ENCODE measurements at places on chromosomes 1 and 21. TPM values are rescaled to one million over a fixed set of nuclear protein-coding genes. Genes with fewer than 3 reads are reported as not detected.

DNA sequence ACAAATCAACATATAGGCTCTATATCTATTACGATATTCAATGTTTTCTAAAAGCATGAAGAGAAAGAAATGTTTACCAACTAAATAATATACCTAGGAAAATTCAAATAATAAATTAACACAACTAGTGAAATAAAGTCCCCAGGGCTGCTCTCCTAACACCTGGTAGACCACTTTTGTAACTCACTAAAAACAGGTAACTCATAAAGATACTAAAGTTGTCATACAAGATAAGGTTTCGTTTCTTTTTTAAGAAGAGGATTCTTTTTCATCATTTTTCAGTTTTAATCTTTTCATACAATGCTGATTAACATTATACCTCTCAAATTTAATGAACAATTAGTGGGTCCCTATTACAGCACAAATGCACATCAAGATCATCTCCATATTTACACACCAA, 99.0 kb downstream of the ZZZ3 start:
- no peak for DNase-seq

- no peak for DNase-seq
Measured at GRCh38 chr1:216670118-216670883, 52.9 kb downstream of the ESRRG start.

GRCh38 chr1:40273547-40274166, 15.6 kb downstream of the ZMPSTE24 start:
- no peak for DNase-seq

BEST4 gene
- total RNA-seq: 0.10 TPM

DNA sequence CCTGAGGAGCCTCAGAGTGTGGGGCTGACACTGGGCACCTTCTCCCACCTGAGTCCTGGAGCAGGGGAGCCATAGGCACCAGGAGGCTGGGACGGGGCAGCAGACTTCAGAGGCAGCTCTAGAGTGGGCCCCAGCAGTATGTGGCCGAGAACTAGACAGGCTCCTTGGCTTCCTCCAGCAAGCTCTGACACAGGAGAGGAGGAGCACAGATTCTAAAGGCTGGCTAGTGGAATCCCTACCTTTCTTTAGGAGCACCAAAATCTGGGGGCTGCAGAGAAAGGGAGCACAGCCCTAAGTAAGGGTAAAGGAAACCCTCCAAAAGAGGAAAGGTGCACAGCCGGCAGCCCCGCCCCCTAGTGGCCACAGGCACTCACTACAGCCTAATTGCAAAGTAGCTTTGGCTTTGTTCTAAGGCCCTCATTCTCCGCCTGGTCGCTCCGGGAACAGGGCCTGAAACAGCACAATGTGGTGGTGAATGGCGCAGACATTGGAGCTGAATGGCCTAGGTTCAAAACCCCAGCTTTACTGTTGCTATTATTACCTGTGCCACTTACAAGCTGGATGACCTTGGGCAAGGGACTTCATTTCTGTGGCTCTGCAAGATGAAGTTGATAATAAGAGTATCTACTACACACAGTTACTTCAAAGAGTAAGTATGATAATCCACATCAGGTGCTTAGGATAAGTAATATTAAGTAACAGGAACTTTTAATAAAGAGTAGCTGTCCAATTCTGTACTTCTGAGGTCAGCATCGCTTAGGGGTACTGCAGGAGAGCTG, 8.8 kb upstream of the GUCA2A start:
- peak; percentile 74 for DNase-seq

- no peak for DNase-seq
Measured at GRCh38 chr21:39502631-39503030, 50.9 kb downstream of the SH3BGR start.

DNA sequence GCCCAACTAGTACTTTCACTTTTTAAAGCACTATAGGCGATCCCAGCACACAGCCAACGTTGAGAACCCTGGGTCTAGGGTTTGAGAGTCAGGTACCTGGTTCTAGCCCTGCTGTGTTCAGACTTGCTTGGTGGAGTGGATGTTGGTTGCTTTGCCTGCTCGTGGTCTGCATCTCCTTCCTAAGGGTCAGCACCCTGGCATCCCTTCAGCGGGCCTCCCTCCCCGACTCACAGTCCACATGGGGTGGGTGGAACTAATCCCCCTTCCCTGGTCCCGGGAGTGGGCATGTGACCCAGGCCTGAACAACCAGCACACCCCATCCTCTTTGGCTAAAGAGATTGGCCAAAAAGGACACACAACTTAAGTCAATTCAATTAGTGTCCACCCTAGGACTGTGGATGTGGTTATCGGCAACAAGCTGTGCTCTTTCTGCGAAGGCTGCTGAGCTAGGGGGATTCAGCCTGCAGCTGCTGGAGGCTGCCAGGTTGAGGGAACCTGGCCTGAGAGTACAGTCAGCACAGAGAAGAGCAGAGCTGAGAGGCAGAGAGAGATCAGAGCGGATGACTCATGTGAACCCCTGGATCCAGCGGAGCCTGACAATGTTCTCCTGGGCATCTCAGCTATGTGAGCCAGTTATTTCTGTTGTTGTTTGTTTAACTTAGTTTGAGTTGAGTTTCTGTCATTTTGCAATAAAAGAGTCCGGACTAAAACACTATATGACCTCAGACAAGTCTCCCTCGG, 138.9 kb downstream of the ACTL8 start:
- DNase-seq: no peak

DNA sequence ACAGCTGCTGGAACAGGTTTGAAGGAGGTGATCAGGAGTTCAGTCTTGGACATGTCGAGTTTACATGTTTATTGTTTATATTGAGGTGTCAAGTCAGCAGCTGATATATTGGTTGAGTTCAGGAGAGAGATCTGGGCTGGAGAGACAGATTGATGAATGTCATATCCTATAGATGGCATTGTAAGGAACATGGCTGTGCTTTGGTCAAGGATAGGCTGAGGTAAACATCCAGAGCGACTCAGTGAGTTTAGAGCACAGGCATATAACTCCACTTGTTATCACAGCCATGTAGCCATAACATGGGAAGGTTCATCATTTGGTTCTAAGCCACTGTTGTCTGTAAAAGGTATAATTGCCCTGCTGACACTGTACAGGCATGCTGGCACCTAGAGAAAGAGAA, 5.5 kb upstream of the MYOCOS start:
- no peak for DNase-seq

GRCh38 chr1:151975311-151976014, 18.2 kb downstream of the S100A10 start:
- DNase-seq: no peak

- no peak for DNase-seq
Measured at GRCh38 chr1:224302947-224303346, 27.0 kb downstream of the NVL start.

DNA sequence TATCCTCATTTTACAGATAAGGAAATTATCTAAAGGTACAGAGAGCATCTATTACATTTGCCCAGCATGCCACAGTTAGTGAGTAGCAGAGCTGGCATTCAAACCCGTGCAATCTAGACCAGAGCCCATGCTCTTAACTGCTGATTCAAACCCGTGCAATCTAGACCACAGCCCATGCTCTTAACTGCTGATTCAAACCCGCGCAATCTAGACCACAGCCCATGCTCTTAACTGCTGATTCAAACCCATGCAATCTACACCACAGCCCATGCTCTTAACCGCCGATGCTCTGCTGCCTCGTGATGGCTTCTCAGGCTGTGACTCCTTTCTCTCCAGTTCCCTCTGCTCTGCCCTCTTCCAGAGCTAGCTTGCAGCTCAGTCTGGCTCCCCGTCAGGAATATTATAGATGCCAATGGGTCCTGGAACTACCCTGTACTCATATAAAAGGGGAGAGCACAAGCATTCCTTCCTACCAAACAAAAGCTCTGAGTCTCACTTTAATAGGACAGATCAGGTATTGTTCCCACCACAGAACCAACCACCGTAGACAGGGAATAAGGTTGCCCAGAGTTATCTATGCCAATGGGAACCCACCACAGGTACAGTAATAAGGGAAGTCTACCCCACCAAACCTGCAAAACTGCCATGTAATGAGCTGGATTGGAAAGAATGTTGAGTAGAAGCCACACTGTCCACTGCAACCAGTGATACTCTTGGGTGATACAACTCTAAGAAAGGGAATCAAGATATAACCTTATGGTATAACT, 78.4 kb downstream of the SMYD3 start:
- no peak for DNase-seq

DNA sequence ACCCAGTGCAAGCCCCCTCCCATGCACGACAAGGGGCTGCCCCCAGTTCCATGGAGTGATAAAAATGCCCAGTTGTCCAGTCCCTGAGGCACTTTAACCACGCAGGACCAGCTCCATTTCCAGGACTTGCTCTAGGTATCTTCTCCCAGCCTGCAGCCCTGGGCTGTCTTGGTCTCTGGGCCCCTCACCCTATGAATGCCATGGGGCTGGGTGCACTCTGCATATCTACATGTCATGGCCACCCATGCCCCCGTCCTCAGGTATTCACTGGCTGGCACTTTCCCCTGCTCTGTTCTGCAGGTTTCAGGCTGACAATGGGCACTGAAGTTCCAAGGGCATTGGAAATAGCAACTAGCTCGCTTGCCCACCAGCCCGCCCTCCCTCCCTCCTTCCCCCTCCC, 19.6 kb upstream of the C1orf174 start:
- no peak for DNase-seq

RGS13 gene
- total RNA-seq: not detected

AMY1A gene
- total RNA-seq: not detected

GRCh38 chr1:201329286-201329685, 46.0 kb downstream of the PKP1 start:
- DNase-seq: no peak

DNA sequence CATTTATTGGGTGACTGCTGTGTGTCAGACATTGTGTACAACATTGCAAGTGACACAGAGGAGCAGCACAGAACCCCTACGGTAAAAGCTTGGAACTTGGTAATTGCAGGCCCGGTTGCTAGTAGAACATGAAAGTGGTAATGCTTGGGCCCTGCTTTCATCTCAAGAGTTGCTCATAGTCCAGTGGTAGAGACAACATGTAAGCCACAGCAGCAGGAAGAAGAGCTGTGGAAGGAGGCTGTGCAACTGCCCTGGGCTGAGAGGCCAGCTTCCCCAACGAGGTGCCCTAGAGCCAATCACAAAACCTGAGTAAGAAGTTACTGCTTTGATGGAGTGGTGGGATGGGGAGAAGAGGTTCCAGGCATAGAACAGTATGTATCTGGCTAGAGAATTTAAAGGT, 18.4 kb downstream of the CNIH4 start:
- DNase-seq: no peak

GRCh38 chr1:152141971-152142584, 16.9 kb downstream of the RPTN start:
- no peak for DNase-seq

LHX4 gene
- 0.10 TPM for total RNA-seq

DNA sequence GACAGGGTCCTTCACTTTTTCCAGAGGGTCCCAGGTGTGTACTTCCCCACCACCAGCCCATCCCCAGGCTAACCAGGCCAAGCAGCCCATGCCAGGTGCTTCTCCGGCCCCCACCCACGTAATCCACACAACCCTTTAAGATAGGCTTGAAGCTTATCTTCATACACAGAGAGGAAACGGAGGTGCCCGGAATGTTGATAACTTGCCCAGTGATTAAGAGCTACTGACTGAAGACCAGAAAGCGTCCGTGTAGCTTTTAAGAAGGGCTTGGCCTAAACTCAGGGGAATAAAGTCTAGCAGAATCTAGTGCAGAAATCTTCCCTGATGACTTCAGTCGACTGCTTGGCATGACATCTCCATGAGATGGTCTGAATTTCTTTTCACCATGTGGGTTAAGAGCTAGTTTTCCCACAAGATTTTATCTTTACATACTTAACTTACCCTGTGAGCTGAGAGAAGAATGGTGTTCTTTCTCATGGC, 138.7 kb downstream of the GALNT2 start:
- no peak for DNase-seq

DNA sequence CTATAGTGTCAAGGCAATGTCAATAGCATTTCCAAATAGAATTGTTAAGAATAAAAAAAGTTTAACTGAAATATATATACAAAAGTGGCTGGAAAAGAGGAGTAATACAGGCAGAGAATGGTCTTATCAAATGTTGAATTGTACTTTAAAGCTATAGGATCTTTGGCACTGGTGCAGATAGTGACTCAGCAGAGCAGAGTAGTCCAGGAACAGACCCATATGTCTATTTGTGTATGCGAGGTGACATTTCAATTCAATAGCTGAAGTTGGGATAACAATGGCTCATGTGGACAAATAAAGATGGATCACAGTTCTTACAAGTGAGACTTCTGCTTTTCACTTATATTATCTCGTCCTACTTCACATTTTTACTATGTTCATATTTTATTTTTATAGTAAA, 543.0 kb upstream of the B3GALT2 start:
- no peak for DNase-seq

FCRL1 gene
- not detected for total RNA-seq

PYGO2 gene
- 10.5 TPM for total RNA-seq

GRCh38 chr1:203428981-203429599, 46.5 kb upstream of the PRELP start:
- no peak for DNase-seq

DNA sequence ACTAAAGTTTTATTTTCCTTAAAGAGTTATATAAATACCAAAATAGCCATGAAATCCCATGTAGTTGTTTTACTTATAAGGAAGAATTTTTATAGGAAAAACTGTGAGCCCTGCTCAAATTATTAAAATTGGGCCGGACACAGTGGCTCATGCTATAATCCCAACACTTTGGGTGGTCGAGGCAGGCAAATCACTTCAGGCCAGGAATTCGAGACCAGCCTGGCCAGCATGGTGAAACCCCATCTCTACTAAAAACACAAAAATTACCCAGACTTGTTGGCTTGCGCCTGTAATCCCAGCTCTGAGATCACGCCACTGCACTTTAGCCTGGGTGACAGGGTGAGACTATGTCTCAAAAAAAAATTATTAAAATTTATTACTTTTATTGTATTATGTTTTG, 149.3 kb downstream of the MRPL39 start:
- no peak for DNase-seq

DNA sequence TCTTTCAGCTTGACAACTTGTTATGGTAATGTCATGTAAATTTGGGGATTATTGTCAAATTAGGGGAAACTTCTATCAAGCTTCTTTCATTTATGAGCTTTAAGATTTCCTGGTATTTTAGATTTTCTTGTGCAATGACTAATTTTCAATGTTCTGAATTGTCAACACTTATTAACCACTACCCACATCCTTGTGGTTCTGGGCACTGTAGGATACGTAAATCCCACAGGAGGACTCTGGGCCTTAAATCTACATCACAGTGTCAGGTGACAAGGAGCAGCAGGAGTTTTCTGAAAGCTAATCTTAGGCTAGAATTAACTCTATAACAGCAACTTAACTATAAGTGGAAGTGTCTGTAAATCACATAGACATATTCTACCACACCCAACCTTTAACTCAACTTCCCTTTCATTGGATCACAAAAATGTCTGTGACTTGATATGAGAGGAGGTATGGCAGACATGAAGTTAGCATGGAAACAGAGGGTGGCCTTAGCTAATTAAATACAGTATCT, 397.7 kb downstream of the HLX start:
- DNase-seq: no peak

SRRM1 gene
- 43.7 TPM for total RNA-seq

- peak; percentile 98 for DNase-seq
Measured at GRCh38 chr1:235069577-235070563, 58.8 kb downstream of the TOMM20 start.
